ENCODE measurements at places on chromosomes 16 and 17.

GRCh38 chr16:24925163-24925562 is 79.4 kb downstream of the SLC5A11 start:
- DNase-seq, result no peak

DNA sequence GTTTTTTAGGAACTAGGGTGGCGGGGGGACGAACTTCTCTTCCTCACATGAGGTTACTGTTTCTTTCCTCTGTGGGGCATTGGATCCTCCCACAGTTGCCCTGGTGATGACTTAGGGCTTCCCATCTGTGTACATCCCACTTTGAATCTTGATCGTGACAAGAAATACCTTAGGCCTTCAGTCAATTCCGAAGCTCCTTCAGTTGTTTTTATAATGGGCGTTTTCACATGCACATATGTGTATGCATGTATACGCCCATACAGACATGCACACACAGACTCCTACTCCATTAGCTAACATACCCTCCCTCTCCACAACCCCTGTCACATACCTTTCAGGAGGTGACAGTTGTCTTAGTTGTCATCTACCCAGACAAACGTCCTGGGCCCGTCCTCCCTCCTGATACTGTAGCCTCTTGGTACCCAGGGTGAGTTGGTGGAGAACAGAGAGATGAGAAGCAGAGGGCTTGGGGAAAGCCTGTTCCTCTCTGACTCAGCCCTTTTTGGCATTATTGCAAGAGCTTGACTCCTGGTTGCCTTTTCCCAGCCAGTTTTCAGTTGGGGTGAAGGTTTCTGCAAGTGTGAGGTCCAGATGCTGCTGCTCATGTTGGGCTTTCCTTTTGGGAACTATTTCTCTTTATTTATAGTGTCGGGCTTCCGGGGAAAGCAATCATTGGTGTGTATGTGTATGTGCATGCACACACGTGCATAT is 2.2 kb upstream of the AOC2 start:
- no peak for DNase-seq

DNA sequence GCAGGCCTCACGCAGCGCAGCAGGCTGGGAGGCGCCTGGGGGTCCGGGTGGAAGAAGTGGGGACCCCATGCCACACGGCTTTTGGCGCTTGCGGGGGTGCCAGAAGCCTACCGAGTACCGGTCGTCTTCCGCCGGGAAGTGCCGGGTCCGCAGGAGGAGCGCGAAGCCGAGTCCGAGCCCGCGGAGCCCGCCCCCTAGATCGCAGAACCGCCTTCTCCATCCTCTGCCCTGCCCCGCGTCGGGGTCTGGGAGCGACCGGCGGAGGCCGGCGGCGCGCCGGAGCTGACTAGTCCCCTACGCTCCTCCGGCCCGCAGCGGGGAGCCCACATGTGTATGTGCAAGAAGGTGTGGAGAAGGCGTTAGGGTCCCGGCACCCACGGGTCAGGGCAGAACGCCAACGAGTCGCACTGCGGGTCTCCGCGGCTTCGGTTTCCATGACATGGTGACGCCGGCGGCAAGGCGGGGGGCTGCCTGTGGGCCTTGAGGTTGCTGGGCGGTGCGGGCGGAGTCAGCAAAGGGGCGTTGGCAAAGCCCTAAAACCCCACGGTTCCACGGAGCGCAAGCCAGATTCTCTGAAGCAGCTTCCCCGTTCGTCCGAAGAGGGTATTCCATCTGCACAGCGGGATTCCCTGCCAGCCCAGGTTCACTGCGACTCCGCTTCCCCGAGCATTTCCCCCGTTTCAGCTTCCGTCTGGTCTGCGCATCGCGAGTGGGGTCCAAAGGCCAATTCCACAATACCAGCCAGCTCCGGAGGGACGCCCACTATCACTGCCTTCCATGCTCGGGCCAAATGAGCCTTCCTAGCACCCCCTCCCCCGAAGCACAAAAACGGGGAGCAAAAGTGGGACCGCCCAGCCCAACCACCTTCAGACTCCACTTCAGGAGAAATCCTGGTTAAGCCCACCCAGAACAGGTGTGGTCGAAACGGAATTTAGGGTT is 2.3 kb upstream of the LHX1 start:
- DNase-seq, result no peak

- no peak for DNase-seq
These were observed 47.0 kb downstream of the MFSD11 start for GRCh38 chr17:76784926-76785325.

GRCh38 chr16:81266680-81267095 is 28.2 kb downstream of the BCO1 start:
- no peak for DNase-seq

DNA sequence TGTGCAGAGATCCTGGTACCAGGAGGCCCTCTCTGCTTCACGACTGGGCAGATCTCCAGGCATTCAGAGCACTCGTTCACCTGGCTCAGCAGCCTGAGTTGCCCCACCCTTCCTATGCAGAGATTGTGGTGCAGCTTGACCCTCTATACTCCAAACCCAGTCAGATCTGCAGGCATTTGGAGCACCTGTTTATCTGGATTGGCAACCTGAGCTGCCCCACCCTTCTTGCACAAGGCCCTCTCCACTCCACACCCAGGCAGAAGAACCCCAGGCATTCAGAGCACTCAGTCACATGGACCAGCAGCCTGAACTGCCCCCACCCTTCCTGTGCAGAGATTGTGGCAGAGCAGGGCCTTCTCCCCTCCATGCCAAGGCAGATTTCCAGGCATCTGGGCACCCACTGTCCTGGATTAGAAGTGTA is 88.4 kb upstream of the CDH5 start:
- no peak for DNase-seq

- no peak for DNase-seq
These were observed 11.2 kb downstream of the MAP3K14 start for GRCh38 chr17:45305530-45306087.

DNA sequence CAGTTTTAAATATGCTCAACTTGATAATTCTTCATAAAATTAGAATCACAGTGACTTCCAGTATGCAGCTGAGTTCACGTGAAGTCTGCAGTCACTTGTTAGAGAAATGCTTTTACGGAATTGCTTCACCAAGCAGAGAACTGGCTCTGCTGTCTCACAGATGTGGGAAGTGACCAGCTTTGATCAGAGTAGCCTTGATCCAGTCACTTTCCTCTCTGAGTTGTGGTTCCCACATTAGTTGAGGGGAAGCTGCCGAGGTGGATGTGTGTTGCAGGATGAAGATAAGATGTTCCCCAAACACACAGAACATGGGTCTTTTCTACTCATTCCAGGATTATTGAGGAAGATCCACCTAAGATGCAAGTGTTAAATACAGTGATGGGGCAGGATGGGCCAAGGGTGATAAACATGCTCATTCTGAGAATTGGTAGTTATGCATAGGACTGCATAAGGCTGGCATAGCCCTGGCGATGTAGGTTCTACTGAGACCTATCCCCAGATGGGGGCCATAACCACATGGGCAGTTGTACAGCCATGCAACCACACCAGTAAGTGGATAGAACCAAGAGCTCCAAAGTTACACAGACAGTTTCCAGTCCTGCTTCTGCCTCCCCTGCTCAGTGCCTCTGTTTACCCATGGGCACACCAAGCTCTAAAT is 168.9 kb upstream of the MAF start:
- no peak for DNase-seq

GRCh38 chr16:79601092-79601930 is 774 bp upstream of the MAF start:
- no peak for DNase-seq

- DNase-seq, result no peak
These were observed 3.4 kb upstream of the PNPO start for GRCh38 chr17:47937941-47938340.

DNA sequence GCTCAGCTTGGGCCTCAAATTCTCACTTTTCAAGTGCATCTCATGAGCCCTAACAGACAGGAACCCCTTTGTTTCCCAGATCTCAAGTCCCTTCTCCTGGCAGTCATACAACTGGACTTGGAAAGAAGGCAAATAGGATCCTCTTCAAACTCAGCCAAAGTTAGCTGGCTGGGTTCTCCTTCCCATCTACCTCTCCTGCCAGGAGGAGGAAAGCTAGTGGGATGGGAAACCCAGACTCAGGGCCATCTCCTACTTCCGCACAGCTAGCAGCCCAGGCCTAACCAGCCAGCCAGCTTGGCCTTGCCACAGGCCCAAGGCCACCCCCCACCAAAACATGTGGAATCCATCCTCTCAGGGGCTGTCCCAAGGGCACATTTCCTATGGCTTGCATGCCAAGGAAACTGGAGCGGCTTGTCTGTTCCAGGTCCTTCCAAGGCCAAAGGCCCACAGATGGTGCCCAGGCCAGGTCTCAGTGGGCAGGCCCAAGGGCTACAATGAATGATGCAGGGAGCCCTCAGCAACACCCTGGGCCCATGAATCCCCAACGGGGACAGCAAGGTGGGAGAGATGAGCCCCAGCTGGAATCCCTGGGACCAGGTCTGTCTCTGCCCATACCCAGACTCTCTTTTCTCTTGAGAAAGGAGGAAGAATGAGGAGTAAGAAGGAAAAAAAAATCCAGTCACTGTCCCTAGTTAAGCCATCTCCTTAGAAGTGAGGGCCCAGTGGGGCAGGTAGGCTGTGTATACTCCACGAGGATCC is 1.7 kb downstream of the SMARCD2 start:
- no peak for DNase-seq

DNA sequence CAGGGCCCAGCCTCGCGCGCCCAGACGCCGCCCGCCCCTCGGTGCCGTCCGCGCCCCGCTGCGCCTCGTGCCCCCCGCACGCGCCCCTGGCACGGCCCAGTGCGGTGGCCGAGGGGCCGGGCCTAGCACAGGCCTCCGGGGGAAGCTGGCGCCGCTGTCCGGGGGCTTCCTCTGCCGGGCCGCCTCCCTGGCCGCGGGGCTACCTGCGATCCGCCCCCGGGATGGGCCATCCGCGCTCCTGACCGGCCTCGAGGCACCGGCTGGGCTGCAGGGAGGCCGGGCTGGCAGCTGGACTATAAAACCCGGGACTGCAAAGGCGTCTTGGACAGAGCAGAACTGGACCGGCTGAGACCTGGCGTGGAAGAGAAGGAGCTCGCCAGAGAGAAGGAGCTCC is 783 bp downstream of the BHLHA9 start:
- DNase-seq, result no peak

GRCh38 chr16:75931970-75932369 is 205.7 kb upstream of the CPHXL start:
- no peak for DNase-seq

- no peak for DNase-seq
These were observed 32.7 kb downstream of the LRRC75A start for GRCh38 chr17:16459271-16459670.

DNA sequence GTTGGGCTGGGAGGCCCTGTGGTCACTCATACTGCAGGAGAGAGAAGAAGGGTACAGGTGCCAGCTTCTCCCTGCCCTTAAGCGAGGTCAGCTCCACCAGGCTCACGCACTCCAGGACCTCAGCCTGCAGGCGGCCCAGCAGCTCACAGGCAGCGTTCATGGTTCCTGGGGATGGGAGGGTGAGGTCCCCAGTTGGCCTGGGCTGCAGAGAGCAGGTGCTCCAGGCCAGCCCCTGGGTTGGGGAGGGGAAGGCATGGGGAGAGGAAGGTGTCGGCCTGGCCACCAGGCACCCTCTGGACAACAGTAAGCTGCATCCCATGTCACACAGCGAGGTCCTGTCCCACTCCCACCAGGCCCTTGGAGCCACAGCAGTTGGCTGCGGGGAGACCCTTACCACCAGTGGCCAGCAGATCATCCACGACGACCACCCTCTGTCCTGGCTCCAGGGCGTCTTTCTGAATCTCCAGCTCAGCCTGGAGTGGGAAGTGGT is 2.0 kb downstream of the APRT start:
- DNase-seq, result no peak

GRCh38 chr17:79388556-79389295 is 222.1 kb downstream of the RBFOX3 start:
- no peak for DNase-seq

- DNase-seq, result no peak
These were observed 45.1 kb upstream of the HNF1B start for GRCh38 chr17:37789771-37790541.

DNA sequence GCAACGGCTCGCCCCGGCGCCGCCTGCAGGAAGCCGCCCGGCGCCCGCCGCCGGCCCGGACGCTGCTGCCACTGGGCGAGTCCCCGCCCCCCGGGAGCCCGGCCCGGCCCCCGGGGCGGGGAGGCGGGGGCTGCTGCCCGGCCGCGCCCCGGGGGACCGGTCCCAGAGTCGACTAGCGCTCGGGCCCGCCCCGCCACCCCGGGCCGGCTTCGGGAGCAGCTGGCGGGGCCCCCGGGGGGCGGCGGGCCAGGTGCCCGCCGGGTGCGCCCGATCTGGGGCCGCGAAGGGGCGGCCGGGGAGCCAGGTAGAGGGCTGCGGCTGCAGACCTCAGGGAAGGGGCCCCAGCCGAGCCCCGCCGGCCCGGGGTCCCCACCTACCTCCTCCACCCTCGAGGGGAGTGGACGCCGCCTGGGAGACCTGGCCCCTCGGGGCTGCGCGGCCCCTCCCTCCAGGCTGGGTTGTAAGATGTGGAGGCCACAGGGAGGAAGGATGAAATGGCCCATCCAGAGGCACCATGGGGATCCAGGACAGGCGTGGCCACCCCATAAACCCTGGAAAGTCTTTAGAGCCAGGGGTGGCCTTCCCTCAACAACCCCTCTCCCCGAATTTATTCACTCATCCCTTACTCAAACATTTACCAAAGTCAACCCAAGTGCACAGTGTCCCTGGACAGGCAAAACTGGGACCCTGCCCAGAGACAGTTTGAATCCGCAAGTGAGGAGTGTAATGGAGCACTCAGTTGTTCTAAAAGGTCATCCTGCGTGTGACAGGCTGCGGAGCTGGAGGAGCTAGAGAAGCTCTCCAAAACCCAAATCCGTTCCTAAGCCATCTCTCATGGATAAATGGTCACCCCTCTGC is at the start of gene CDYL2:
Gene CDYL2 (minus strand): TSS at position 73 of the 858 bp plus-strand sequence. CDS start 425 bp downstream, outside the sequence.
- DNase-seq, result no peak

DNA sequence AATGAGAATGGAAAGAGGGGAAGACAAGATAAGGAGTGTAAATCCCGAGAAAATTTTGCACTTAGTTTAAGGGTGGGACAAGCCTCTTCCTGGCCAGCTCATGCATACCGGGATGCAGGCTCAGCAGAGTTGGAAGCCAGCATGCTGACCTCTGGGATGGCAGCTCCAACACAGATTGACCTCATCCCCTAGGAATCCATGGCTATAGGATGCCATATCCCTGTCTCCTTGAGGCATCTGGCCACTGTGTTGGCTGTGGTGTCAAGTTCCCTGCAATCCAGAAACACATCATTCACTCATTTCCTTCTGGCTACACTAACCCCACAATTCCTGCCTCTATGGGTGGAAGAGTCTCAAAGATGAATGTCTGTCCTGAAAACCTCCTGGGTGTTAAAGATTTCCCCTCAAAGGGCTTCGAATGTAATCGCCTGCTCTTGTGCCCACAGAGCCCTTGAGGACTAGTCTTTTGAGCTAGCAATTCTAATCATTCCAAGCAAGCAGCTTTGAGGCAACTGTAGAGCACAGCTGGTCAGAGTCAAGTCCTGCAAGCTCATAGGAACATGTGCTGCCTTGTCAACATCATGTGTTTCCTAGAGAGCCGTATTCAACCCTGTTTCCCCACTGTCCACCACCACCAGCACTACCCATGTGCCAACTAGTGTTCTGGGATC is 141.4 kb downstream of the PMP22 start:
- no peak for DNase-seq
